GM18507 (cell line): ENCODE measurements at places on chromosomes 4 and X.

- no peak for DNase-seq
Observed at GRCh38 chr4:29309050-29309449, 1411.1 kb upstream of the PCDH7 start.

DNA sequence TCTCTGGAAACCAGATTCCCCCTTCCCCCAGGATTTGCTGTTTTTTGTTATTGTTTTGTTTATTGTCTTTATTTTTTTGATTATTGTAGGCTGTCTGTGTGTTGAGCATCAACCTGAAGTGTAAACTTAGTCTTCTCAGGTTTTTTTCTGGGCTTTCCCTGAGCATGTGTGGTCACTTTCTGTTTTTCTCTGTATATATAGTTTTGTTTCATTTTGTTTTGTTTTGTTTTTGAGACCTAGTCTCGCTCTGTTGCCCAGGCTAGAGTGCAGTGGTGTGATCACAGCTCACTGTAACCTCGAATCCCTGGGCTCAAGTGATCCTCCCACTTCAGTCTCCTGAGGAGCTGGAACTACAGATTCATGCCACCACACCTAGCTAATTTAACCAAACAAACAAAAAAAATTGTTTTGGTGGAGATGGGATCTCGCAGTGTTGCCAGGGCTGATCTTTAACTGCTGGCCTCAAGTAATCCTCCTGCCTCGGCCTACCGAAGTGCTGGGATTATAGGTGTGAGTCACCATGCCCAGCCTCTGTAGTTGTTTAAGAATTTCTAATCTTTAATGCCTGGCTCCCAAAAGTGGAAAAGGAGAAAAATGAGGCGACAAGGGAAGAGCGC is 9.1 kb downstream of the IL13RA1 start:
- no peak for DNase-seq

GRCh38 chr4:84678976-84679744 is 96.2 kb downstream of the CDS1 start:
- no peak for DNase-seq

- no peak for DNase-seq
Observed at GRCh38 chr4:184994010-184994622, 24.2 kb upstream of the HELT start.

DNA sequence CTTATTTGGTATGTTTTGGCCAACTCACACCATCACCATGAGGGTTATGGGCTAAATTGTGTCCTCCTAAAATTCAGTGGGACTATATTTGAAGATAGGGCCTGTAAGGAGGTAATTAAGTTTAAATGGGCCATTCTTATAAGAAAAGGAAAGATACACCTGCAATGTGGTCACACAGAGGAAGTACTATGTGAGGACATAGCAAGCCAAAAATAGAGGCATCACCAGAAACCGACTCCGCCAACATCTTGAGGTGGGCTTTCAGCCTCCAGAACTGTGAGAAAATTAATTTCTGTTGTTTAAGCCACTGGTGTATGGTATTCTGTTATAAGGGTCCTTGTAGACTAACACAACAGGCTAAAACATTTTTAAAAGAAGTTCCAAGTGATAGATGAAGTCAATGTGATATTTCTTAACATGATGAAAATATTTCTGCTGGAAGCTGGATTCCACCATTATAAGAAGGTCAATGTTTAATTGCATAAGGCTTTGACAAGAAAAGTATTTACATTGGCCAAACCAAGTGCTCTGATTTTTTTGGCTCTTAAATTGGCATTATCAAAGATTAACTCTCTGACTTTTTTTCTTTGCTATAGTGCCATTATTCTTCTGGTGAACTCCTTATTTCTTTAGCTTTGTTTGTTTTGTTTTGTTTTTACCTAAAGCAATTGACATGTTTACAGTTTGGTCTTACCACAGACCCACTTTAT is 540.9 kb downstream of the PPARGC1A start:
- no peak for DNase-seq

- no peak for DNase-seq
Observed at GRCh38 chr4:11367371-11367770, 61.3 kb downstream of the HS3ST1 start.

GRCh38 chr4:112735474-112735951 is 98.6 kb downstream of the LARP7 start:
- peak; percentile 4 for DNase-seq

- DNase-seq: no peak
Observed at GRCh38 chr4:175457956-175458355, 354.1 kb downstream of the GPM6A start.

- no peak for DNase-seq
Observed at GRCh38 chrX:53990171-53990570, 54.1 kb downstream of the PHF8 start.

GRCh38 chr4:6905516-6906445 is 3.8 kb upstream of the TBC1D14 start:
- DNase-seq: no peak

GRCh38 chrX:13090339-13091110 is 46.1 kb upstream of the FAM9C start:
- no peak for DNase-seq

DNA sequence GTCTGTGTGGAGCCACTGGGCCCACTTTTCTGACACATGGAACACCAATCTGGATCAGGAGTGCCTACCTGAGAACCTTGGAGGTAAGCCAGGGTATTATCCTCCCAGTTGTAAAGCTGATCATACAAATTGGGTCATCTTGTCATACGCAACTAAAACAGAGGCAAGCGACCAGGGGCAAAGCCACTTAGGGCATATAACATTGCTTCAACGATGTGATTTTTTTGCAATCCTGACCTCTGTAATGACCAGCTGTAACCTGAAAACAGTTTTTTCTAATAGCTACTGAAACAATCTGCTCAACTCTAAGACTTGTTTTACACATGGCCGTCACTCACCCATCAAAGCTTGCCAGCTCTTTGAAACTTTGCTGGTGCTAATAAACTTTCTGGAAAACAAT is 261.5 kb upstream of the AGTR2 start:
- DNase-seq: no peak

- DNase-seq: no peak
Observed at GRCh38 chr4:156330436-156331031, 376.9 kb upstream of the CTSO start.

DNA sequence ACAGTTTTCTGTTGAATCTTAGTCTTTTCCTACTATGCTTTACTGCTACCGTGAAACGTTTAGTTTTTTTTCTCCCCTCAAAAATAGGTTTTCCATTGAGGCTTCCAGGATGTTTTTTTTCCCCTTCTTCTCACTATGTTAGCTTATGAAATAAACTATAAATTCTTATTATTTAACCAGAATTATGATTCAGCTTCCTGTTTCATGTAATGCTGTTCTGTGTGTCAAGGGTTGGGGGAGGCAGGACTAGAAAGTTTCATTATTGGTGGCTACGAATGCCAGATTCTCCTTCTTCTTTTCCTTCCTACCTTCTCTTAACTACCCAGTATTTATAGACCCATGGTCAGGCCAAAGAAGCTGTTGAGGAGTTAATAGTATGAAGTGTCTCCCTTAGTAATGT is 11.8 kb downstream of the CLCN5 start:
- no peak for DNase-seq

DNA sequence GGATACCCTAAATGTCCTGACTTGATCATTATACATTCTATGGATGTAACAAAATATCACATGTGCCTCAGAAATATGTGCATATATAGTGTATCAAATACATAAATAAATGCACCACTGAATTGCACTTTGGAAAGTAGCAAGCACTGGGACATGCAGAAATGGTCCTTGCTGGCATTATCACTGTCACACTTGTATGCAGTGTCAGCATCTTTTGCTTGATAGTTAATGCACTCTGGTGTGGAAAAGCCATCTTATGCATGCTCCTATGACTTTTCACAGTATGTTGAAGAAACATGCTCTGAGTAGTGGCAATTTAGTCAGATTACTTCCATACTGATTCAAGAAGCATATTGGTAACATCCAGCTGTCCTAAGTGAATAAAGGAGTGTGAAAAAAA is 27.5 kb upstream of the REPS2 start:
- DNase-seq: no peak

DNA sequence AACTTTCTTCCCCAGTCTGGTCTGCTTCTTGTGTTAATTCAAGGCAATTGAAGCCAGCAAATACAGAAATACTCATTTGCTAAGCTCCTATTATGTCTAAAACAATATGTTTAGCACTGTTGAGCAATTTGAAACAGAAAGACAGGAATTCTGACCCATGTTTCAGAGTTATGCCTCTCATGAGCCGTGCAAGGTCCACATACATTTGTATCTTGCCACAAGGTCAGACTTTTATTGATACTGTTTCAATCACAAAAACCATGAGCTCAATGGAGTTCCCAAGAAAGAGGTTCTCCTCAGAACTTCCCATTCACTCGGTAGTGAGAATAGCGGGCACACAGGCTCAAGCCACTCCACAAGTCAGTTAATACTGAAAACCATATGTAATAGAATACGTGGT is 47.6 kb upstream of the SPRY1 start:
- no peak for DNase-seq

GRCh38 chr4:76666944-76667532 is 230.9 kb downstream of the SOWAHB start:
- DNase-seq: no peak

DNA sequence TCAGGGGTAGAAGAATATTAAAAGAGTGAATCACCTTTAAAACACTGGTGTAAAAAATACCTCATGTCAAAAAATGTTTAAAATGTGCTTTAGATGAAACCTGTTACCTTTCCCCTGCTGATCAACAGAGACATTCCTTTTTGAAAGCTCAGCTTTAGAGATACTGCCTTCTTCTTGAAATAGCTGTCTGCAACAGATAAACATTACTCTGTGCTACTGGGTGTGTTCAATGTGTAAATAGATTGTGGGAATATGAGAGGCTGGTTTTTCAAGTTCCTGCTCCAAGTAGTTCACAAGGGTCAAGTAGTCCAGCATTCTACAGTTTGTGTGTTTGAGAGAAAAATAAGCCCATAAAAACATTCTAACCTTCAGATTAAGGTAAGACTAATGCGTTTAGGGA is at the start of gene SYTL5:
Gene SYTL5 (plus strand): TSS at position 263 of the 400 bp plus-strand sequence. CDS start 27,337 bp downstream, outside the sequence.
- DNase-seq: no peak

DNA sequence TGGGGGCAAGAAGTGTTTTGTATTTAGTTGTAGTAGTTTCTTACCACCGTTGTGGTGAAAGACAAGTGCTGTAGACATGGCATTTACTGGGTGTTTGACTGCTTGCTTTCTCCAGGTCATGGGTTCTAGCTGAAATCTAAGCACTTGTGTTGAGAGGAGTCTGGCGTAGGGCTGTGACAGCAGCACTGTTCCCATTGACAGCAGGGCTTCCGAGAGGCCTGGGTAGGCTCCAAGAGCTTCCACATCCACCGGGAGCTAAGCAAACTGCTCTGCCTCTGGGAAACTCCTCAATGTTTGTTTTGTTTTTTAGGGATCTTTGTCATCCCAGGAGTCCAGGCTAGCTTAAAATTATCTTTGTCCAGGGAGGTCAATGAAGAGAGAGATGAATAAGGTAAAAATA is 44.3 kb downstream of the BMPR1B start:
- no peak for DNase-seq

DNA sequence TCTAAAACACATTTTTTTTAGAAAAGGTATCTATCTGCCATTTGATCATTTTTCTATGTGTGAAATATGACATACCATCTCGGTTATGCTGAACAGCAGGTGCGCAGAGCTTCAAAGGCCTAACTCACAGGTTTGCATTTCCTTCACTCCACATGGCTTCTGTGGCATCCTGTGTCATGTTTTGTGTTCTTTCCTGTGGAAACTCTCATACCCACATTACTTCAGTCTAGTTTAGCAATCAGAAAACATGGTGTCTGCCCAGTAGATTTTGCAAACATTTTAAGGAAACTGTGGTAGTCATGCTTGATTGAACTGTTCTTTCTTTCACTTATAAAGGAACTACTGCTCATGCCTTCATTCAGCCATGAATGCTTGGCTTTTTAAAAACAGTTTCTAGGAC is 11.3 kb upstream of the ARAP2 start:
- DNase-seq: no peak

GRCh38 chr4:59553721-59554091 is 1646.4 kb upstream of the ADGRL3 start:
- no peak for DNase-seq

GRCh38 chr4:17203797-17204196 is 305.4 kb upstream of the LDB2 start:
- DNase-seq: no peak

- DNase-seq: no peak
Observed at GRCh38 chr4:123034023-123034422, 111.6 kb upstream of the NUDT6 start.

- DNase-seq: no peak
Observed at GRCh38 chr4:60952921-60953320, 247.2 kb upstream of the ADGRL3 start.

GRCh38 chr4:8088966-8089491 is 69.6 kb downstream of the ABLIM2 start:
- no peak for DNase-seq

DNA sequence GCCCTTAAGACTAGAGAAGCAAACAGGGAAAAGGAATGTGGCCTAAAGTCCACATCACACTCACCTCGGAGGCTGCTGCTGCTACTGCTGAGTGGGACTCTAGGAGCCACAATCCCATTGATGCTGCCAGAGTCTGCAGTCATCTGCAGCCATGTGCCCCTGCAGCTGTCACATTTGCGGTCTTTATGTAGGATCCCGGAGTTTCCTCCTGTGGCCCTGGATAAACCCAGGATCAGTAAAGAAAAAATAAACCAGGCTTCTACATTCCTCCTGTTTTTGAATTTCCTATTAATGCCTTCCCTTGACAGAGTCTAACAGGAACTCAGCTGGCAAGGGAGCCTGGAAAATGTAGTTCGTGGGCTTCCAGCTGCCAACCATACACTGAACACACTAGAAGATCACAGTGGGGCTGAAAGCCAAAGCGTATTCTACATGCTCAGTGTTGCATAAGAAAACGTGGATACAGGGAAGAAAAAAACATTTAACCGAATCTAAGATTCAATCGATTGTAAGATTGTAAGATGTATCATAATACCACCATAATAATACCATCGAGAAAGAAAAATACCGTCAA is 10.3 kb upstream of the PHEX start:
- no peak for DNase-seq

DNA sequence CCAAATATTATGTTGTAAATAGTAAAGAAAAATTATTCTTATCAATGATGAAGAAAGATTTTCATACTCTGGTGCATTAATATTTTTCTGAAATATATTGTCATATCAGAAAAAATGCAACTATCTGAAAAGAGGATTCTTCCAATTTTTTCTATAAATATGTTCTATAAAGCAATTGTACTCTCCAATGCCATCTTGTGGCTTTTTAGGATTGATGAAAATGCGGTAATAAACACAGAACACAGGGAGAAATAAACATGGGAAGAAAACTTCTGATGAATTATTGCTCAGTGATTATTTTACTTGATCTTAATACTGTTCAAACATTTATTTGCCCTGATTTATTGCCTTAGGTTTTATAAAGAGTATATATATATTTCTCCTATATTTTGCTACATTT is 215.4 kb downstream of the IL1RAPL1 start:
- no peak for DNase-seq

GRCh38 chrX:88908056-88908455 is 161.0 kb downstream of the CPXCR1 start:
- no peak for DNase-seq

- DNase-seq: no peak
Observed at GRCh38 chrX:21158678-21159077, 215.5 kb upstream of the CNKSR2 start.
